ENCODE measurements at places on chromosomes 12 and 14.

DNA sequence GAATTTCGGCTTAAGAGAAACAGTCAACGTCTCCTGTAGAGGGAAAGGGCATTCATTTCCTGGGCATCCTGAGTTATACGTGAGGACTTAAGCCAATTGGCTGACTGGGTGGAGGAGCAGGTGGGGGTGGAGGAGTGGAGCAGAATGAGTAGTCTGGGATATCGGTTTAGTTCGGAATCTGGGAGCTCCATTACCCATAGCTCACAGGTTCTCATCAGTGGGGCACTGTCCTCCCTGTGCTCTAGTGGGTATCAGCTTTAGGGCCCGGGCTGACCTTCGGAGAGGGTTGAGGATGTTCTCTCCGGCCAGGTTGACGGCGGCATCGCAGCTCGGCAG lies 704 bp downstream of the SDR39U1 start:
- no peak for DNase-seq

DNA sequence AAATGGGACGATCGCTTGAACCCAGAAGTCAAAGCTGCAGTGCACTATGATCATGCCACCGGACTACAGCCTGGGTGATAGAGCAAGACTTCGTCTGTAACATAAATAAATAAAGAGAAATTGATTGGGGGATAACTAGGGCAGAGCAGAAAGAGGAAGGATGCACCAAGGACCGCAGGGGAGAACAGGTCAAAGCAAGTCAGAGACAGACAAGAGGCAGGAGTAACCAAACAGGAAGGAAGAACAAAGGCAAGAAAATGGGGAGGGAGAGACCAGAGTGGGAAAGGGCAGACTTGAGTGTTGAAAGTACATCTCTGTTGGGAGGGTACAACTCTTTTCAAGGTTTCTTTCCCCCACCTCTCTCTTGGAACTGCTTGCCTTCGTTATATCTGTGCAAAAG lies 50.8 kb upstream of the ELK3 start:
- no peak for DNase-seq

- no peak for DNase-seq
These were observed 96.0 kb downstream of the GPHN start for GRCh38 chr14:66603945-66604344.

- DNase-seq, result no peak
These were observed 72.5 kb upstream of the MYF6 start for GRCh38 chr12:80634903-80635302.

- DNase-seq, result no peak
These were observed 769 bp downstream of the FKBP4 start for GRCh38 chr12:2795291-2796186.

GRCh38 chr14:95497561-95498011 lies 18.9 kb downstream of the SYNE3 start:
- no peak for DNase-seq

GRCh38 chr12:124805876-124806668 lies 57.6 kb downstream of the SCARB1 start:
- no peak for DNase-seq

DNA sequence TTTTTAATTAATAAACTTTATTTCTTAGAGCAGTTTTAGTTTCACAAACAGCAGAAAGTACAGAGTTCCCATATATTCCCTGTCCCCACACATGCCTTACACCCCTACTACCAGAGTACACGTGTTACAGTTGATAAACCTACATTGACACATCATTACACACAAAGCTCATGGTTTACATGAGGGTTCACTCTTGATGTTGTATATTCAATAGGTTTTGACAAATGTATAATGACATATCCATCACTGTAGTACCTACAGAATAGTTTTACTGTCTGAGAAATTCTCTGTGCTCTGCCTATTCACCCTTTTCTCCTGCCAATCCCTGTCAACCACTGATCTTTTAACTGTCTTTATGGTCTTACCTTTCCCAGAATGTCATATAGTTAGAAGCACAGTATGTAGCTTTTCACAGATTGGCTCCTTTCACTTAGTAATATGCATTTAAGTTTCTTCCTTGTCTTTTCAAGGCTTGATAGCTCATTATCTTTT lies 15.1 kb upstream of the CCDC91 start:
- DNase-seq, result no peak

DNA sequence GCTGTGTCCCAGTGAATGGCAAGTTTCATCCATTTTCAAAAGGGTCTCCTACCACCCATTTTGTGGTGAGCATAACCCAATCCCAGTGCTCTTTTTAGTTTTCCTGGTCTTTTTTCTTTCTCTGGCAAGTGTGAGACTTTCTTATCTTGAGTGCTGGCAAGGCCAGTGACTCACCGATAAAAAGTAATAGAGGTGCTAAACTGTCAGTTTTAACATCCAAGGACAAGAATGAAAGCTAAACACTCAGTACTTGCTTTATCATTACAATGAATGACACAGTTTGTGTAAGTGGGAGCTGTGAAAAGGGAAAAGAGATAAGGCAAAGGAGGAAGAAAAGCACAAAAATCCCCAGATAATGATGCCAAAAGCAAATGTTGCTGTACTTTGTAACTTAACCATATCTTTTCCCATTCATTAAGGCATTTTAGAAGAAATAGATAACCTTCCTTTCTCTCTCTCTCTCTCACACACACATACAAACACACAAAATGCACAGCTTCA lies 4.9 kb upstream of the LRIG3 start:
- no peak for DNase-seq

DNA sequence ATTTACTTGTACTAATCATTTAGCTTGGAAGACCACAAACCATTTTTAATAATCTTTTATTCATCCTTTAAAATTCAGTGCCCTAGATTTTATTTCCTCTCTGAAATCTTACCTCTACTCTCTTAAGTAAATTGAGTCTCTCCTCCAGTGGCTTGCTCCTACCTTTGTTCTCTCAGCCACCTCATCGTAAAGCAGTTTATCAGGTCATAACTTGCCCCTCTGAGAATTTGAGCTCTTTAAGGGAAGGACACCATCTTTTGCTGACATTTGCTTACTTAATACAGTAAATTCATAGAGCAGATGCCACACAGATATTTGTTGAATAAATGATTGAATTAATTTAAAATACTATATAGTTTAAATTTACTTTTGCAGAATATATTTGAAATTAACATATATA lies 794.3 kb downstream of the C12orf50 start:
- no peak for DNase-seq

DNA sequence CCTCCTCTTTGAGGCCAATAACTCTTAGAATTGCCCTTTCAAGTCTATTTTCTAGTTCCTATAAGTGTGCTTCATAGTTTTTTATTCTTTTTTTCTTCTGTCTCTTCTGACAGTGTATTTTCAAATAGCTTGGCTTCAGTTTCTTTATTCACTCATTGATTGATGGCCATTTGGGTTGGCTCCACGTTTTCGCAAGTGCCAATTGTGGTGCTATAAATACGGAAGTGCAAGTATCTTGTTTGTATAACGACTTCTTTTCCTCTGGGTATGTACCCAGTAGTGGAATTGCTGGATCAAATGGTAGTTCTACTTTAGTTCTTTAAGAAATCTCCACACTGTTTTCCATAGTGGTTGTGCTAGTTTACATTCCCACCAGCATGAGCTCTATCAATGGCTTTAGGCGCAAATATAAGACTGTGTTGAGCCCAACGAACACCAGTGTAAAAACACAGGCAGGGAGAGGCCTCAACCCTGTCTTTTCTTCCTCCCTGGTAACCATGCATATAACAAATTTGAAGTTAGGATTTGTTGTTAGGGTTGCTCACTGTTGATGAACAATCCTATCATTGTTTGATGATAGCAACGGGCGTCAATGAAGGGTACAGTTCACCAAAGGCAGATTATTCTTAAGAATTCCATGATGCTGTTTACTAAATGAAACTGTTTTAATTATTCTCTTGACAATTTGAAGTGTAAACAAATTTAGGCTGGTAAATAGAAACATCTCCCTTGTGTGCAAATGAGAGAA lies 13.3 kb upstream of the LMNTD1 start:
- DNase-seq, result no peak

GRCh38 chr14:53608369-53608768 lies 348.3 kb downstream of the BMP4 start:
- DNase-seq, result no peak

DNA sequence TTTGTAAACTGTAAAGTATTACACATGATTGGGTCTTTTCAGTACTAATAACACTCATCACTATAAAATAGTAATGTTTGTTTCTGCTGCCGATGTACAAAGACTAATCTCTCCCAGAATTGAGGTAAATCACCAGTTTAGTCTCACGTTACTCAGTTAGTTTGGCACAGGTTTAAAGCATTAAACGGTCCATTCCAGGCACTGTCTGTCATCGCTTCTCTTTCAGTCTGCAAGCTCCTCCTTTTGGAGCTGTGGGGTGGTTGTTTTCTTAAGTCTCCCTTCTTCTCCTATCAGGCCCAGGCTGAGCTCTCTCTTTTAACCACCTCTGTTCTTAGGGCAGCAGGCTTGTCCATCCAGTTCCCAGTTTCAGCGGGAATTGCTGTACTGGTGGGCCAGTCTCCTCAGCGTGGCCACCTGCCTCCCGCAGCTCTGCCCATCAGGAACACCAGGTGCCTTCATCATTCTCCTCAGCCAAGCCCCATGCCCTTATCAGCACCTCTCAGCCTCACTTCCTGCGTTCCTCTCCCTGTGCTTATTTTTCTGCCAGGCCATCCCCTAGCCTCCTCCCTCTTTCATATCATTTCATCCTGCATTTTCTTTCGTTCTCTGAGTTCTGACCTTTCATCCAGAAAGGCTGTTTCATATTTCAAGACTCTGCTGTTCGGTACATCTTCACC lies 149.0 kb downstream of the TGFB3 start:
- DNase-seq, result no peak

DNA sequence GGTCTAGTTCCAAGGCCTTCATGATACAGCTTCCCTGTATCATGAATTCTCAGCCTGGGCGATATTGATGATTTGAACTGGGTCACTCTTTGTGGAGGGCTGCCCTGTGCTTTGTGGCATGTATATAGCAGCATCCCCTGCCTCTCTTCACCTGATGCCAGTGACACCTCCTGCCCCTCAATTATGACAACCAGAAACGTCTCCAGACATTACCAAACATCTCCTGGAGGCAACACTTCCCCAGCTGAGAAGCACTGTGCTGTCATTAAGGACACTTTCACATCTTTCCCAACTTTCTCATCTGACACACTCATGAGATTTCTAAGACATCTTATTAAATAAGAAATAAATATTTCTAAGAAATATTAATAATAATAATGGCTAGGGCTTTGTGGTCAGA lies 315.3 kb downstream of the BCL11B start:
- no peak for DNase-seq

DNA sequence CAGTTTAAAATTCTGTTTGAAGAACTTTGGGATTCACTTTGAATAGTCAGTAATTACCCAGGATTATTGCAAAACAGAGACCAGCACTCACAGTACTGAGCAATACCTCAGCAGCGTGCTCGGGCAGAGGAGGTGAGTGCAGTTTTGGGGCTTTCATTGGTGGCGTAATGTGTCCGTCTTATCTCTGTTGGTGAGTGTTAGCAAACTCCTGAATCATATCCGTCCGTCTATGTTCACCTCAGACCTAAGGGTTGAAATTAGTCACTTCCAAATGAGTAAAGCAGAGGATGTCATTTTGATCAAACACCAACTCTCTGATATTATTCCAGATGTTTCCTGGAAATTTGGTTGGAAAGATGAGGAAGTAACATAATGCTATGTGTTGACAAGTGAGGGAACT lies 82.8 kb downstream of the BORCS5 start:
- peak; percentile 74 for DNase-seq

DNA sequence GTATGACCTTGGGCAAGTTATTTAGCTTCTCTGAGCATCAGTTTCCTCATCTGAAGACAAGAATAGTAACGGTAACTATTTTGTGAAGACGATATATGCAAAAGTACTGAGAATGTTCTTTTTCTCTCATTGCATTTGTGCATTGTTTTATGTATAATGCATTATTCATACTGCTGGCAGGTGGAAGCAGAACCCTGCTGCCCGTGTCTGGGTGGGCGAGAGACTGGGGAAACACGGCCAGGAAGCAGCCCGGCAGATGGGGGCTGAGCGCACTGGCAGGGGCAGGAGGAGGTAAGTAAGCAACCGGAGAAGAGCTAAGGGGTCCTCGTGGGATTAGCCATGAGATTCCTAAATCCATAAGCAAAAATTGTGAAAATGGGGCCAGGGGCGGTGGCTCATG lies 115.8 kb upstream of the MED13L start:
- DNase-seq, result no peak

- no peak for DNase-seq
These were observed 268.7 kb downstream of the DAD1 start for GRCh38 chr14:22320362-22320750.

DNA sequence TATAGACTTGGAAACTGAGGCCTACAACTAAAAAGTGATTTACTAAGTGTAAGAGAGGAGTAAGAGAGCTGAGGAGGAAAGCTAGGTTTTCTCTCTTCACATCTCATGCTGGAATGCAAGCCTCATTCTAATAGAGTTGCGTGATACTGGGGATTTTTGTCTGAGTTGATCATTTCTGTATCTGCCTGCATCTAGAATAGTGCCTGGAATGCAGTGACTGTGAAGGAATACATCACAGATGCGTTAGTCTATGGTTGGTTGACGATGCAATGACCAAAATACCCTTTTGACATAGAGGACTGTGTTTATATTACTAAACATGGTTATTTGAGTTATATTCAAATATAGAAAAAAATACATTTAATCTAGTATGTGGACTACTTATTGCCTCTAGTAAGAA lies 9.2 kb upstream of the TMEM117 start:
- no peak for DNase-seq

DNA sequence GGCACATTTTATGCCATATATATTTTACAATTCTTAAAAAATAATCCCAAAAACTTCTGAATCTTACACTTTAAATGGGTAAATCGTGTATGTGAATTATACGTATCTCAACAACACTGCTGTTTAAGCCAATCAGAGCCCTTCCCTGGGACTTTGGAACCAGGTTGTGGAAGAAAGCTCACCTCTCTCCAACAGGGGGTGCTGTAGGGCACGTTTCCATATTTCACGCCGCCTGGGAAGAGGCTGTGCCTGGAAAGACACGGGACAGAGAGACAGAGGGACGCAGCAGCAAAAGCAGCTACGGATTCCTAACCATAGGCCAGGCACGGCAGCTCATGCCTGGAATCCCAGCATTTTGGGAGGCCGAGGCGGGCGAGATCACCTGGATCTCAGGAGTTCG lies 29.4 kb upstream of the FBRSL1 start:
- no peak for DNase-seq

DNA sequence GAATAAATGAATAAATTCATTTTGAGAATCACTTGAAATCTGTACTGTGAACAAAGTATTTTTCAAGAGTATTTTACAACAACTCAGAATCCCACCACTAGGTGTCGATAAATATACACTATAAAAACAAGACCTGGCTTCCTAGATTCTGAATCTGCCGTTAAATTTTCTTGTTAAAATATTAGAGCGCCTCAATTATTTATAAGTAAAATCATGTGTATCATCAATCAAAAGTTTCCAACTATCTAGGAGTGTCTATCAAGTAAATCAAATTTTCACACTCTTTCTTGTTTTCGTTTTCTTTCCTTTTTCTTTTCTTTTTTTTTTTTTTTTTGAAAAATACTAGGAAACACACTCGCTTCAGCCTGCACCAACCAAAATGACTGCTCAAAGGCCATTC lies 179.2 kb upstream of the DCN start:
- DNase-seq, result no peak
